ENCODE measurements at places on chromosomes 3 and 15.

DNA sequence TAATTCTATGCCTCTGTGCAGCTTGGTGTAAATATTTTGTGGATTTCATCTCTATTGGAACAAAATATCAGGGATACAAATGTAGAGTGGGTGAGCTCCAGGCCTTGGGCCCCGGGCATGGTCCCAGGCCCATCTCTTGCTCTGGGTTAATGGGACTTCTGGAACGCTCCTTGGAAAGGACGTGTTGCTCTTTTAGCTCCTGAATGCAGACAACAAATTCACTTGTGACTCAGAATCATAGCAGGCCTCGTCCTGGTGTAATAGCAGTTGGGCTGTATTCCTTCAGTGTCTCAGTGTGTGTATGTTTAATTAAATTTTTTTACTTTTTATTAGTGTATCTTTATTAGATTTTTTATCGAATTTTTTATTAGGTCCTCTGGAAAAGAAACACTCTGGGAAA is 266.7 kb upstream of the C2CD4B start:
- DNase-seq: no peak

GRCh38 chr3:158679547-158680000 is 7.1 kb upstream of the LXN start:
- no peak for DNase-seq

DNA sequence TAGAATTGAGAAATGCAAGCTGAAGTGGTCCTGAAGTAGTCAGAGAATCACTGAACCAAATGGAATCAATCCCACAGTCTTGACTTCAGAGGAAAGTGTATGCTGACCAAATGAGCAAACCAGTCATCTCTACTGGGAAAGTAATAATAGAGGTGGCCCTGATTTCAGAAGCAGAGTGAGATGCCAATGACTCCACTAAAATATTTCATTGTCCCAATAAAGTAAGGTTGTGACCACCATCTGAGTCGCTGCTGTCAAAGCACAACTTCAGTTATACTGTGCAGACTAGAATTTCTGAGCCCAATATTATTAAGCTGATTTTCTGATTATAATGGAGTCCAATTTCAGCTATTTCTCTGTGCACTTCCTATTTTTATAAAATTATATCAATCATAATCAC is 334.4 kb upstream of the THBS1 start:
- no peak for DNase-seq

- DNase-seq: no peak
Observed at GRCh38 chr3:195005251-195005620, 265.7 kb downstream of the XXYLT1 start.

GRCh38 chr3:192273001-192273696 is 454.2 kb downstream of the FGF12 start:
- DNase-seq: no peak

DNA sequence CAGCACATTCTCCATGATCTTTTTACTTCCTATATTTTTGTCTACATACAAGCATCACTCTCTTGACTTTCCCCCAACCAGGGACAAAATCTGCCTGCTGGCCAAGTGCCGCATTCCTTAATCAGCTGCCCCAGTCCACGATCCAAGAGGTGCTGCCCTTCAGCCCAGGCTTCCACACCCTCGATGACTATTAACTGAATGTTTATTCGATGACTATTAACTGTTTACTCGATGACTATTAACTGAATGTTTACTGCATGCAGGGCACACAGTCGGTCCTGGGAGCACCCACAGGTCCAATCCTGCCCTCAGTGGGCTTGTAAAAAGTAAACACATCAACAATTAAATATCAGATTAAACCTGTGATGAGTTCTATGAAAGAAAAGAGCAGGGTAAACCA is 256.9 kb downstream of the ARRDC4 start:
- DNase-seq: no peak

DNA sequence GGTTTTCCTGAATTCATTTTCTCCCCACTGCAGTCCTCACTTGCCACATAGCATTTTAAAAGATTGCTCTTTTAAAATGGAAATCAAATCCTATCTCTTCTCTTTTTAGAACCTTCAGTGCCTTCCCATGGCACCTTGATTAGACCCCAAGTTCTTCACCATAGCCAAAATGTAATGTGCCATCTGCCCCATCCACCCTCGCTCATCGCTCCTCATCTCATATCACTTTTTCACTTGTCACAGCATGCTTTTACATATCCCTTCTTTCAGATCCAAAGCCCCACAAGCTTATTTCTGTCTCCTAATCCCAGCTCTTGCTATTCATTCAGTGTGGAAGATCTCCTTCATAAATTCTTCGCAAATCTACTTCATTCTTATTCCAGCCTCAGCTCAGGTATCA is 161.7 kb downstream of the CD47 start:
- no peak for DNase-seq

GRCh38 chr3:12287727-12288181 is 1.1 kb upstream of the PPARG start:
- peak; percentile 77 for DNase-seq

GRCh38 chr3:67245545-67245944 is 247.4 kb downstream of the KBTBD8 start:
- no peak for DNase-seq

DNA sequence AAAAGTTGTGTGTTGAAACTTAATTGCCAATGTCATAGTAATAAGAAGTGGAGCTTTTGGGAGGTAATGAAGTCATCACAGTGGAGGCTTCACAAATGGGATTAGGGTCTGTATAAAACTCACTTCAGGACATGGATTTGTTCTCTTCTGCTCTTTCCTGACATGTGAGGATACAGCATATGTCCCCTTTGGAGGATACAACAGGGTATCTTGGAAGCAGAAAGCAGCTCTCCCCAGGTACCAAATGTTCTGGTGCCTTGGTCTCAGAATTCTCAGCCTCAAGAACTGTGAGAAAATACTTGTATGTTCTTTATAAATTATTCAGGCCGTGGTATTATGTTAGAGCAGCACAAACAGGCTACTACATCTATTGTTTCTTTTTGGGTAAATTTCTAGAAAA is 210.9 kb downstream of the DIPK2A start:
- no peak for DNase-seq

DNA sequence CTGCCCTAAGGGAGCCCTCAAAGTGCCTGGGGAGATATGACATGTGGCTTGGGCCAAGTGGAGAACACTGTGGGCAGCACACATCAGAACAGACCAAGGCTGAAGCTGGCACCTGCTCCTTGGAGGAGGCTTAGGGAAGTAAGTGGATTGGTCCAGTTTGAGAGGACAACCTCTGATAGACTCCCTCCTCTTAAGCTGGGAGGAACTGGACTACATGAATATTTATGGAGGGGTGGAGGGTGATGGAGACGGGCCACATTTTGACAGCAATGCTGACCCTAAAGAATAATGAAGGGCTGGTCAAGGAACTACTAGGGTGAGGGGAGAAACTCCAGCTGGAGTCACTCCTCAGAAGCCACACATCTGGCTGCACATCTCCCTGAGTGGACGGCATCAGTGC is 6.5 kb upstream of the CD276 start:
- DNase-seq: no peak

DNA sequence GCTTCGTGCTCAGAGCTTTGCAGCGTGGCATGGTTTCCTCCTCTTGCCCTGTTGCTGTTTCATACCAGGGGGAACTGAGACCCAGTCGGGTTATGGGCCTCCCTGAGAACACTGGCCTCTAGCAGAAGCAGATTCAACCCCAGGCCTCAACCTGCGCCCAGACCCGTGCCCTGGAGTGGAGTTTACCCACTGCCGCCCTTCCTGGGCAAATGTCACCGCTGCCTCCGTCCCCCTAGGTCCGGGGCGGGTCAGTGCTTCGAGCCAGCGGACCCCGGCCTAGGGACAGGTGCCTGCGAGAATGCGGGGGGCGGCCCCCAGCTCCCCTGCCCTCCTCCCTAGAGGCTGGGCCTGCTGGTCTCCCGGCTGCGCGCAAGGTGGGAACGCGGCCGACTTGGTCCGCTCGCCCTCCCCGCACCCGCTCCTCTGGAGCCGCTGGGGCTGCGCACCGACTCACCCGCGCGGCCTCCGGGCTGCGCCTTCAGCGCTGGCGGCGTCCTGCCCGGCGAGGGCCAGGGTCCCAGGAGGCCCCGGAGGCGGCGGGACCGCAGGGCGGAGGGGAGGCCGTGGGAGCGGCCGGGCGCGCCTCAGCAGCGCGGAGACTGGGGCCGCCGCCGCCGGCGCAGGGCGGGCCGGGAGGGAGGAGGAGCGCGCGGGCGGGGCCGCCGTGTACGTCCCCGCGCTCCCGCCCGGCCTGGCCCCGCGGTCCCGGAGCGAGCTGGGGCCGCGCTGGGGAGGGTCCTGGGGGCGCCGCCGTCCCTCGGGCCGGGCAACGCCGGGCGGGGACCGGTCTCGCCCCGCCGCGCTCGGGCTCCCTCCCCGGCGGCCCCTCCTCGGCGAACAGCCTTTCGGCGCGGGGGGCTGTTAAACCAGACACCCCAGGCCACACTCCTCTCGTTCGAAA is at the start of gene PIGZ:
Gene PIGZ (minus strand): TSS at position 601 of the 901 bp plus-strand sequence. CDS start 16,802 bp downstream, outside the sequence.
- peak; percentile 86 for DNase-seq

DNA sequence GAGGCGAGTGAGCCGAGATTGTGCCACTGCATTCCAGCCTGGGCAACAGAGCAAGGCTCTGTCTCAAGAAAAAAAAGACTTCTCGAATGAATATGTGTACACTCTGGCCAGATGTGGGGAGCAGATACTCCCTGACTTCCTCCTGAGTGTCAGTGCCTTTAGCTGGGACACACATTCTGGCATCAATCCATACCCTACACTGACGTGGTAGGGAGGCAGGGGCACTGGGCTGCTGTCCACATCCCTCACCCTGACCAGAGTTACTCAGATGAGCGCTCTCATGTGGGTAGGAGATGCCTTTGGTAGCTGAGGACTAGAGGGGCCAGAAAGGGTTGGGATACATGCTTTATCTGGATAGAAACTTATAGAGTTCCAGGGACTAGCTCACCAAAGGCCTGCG is 15.6 kb downstream of the LIMD1 start:
- DNase-seq: no peak

GRCh38 chr15:26582840-26583239 is 190.0 kb downstream of the GABRB3 start:
- DNase-seq: no peak

DNA sequence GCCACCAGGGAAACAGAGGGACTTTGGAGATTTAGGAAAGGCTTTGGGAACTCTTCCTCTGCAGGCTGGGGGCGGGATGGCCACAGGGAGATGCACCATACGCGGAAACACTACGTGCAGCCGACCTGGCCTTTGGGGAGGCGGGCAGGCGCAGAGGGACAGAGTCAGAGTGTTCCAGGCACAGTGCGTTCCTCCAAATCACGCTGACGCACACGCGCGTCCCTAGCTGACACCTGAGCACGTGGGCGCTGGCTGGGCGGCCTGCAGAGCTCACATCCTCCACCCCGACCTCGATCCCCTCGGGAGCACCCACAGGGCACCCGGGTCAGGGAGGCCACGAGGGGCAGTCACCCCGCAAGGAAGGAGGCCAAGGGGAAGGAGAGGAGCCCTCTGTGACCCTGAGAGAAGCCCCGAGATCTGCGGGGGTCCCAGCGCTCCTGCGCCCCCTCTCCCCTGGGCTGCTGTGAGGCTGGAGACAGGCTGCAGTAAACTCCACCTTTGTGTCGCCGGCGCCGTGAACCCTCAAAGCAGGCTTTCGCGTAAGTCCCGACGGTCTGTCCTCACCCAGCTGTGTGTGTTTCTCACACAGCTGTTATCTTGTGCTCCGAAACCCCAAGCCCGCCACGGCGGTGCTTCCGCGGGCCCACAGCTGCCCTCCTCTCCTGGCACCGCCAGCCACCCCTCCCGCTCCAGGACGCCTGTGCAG is 196.3 kb downstream of the OCA2 start:
- no peak for DNase-seq

DNA sequence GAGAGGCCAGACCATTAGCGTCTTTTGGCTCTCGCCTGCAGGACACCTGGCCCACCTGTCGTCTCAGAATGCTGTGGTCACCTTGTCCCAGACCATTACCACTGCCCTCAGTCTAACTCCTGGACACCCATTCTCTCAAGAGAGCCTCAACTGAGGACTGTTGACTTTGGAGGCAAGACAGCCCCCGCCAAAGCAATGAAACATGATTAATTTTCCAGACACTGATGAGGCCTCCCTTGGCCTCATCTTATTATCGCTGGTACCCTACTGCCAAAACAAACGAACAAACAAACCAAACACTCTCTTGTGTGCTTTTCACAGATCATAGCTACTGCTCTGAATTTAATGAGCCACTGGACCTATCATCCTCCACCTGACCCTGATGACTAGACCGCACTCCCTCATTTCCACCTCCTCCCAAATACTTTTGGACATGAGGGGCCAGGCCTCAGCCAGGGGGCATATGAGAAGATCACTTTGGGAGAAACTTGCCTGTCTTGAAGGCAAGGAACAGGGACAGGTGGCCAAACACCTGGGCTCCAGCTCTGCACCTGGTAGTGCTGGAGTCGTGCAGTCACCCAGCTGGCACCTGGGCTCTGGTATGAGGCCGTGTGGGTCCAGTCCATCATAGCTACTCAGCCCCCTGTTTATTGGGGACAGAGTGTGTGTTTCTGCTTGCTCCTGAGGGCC is 27.6 kb downstream of the ALS2CL start:
- DNase-seq: peak; percentile 7

- DNase-seq: no peak
Observed at GRCh38 chr3:15310491-15311370, 21.7 kb downstream of the SH3BP5 start.

Data from SK-N-SH (cell line).